ENCODE measurements at places on chromosomes 3 and 15. TPM values are rescaled to one million over a fixed set of nuclear protein-coding genes. Genes with fewer than 3 reads are reported as not detected.

The NLGN1 gene
- total RNA-seq = not detected

The CCR8 gene
- not detected for total RNA-seq

The COL6A6 gene
- total RNA-seq = 0.10 TPM

The HYPK gene
- 16.8 TPM for total RNA-seq

The CBLB gene
- 54.6 TPM for total RNA-seq

The LINGO1 gene
- not detected for total RNA-seq

The COPG1 gene
- 231 TPM for total RNA-seq

The KCTD6 gene
- total RNA-seq = 14.0 TPM

The CPLX3 gene
- total RNA-seq = not detected

The PLA2G4D gene
- not detected for total RNA-seq

The IGF1R gene
- 9.6 TPM for total RNA-seq

The TMCO5A gene
- not detected for total RNA-seq

The MB21D2 gene
- total RNA-seq = 11.6 TPM

The RBP2 gene
- total RNA-seq = 0.78 TPM

The FHIT gene
- 0.53 TPM for total RNA-seq

The LDHAL6B gene
- total RNA-seq = not detected

The IGSF11 gene
- total RNA-seq = 0.10 TPM

The CHRD gene
- total RNA-seq = 18.8 TPM

The SI gene
- total RNA-seq = not detected

The DGKG gene
- total RNA-seq = 4.3 TPM

The SLC28A2 gene
- not detected for total RNA-seq

All from myocyte (in vitro differentiated cells).